ENCODE measurements at places on chromosomes 11 and 22.

DNA sequence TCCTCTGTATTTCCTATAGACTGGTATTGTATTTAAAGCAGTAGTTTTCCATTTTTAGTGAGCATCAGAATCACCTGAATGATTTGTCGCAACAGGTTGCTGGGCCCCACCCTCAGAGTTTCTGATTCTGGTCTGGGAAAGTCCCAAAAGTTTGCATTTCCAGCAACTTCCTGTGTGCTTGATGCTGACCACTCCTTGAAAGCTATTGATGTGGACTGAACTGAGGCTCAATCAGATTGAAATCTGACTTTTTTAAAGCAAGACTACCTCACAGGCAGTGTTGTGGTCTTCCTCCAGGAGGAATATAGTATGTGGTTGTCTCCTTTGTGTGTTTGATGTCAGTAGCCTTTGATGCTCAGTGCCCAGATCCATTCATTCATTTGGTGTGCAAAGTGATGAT is 17.2 kb upstream of the MPZL2 start:
- DNase-seq, result no peak

DNA sequence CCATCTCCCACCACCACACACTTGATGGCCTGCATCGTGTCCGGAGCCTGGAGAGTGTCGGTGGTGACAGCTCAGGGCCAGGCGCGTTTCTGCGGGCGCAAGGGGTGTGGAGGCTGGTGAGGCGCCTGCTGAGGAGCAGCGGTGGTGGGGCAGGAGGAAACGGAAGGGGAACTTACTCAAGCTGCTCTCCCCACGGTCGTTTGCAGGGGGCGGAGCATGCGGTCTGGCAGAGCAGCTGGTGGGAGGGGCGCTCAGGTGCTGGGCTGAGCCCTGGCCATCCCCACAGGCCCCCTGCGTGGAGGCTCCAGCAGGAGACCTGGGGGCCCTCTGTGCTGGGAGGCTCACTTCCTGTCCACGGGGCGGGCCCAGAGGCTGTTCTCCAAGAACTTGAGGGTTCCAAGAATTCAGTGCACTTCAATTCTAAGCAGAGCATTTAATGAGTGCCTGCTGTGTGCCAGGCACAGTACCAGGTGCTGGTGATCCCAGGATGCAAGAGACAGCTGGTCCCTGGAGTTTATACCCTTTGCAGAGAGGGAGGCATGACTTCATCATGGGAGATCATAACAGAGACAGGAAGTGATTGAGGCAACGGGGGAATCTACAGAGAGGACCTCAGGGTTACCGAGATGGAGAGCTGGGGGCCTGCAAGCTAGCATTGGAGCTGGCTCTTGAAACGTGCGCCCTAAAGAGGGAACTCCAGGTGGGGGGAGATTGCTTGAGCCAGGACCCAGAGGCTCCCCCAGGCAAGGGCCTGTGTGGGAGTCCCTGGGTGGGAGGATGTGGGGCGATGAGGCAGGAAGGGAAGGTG is at the start of gene RAC2:
Gene RAC2, minus strand, starts transcription at position 156 of the 808 bp plus-strand sequence. Its CDS starts 121 bp downstream, at position 35.
- DNase-seq, result peak; percentile 87

DNA sequence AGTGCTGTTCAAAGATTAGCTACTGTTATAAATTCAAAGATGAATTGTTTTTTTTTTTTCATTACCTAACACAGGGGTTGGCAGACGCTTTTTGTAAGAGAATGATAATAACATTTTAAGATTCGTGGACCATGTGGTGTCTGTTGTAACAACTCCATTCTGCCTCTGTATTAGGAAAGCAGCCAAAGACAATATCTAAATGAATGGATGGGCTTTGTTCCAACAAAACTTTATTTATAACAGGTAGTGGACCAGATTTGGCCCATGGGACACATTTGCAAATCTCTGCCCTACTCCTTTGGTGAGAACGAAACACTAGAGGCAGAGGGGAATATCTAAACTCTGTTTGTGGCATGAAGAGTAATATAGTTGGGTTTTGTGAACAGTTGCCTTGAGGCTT is 83.6 kb upstream of the BLID start:
- no peak for DNase-seq

DNA sequence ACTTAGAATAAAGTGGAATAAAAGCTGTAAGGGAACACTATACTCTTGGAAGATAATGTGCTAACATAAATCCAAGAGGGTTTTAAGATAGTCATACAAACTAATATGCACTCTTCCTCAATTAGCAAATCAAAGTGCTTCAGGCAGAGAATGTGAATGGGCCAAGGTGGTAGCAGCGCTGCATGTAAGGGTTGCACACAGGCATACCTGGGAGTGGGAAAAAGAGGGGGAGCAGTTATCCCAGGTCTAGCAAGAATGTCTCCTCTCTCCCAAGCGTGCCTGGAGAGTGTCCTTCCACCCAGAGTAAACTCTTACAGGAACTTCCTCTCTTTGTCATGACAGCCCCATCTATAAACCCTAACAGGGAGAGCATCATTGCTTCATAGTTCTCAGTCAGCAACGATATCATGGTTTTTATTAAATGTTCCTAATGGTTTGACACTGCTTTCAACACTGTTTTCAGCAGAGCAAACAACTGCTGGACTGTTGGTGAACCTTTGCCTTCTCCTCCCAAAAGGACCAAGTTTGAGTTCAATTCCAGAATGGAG is 61.6 kb downstream of the SYTL2 start:
- no peak for DNase-seq

DNA sequence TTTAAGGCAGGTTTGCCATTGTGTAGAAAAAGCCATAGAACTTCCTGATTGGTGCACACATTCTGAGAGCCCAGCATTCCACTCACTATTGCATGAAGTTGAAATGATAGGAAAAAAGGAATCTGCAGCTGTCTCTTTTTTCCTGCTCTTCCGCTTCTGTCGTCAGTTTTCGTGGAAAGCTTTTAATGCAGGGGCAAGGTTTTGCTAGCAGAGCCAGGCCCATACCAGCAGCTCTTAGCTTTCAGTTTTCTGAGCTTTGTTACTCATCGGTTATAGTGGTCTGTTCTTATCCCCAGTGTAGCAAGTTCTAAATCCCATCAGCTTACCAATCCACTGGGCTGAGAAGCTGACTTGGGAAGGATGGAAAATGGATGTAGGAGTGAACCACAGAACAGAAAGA is 162.9 kb upstream of the TTC12 start:
- DNase-seq, result no peak
